ENCODE measurements at places on chromosomes 7 and 10.

- no peak for DNase-seq
These were observed 1.0 kb downstream of the ADCK2 start for GRCh38 chr7:140673774-140674155.

- no peak for DNase-seq
These were observed 7.2 kb upstream of the ADAM22 start for GRCh38 chr7:87926581-87927461.

DNA sequence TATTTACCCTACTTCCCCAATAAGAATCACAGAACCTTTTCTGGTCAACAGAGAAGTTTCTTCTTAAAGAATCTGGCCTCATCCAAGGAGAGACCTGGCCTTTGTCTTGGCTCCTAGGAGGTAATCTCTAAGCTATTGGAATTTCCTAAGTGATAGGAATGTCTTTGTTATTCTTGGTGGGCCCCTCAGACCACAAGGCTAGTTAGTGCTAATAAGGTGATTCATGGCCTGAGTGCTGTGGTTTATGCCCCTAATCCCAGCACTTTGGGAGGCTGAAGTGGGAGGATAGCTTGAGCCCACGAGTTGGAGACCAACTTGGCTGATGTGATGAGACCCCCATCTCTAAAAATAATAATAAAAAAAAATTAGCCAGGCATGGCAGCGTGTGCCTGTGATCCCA is 60.0 kb upstream of the CYP2C18 start:
- no peak for DNase-seq

DNA sequence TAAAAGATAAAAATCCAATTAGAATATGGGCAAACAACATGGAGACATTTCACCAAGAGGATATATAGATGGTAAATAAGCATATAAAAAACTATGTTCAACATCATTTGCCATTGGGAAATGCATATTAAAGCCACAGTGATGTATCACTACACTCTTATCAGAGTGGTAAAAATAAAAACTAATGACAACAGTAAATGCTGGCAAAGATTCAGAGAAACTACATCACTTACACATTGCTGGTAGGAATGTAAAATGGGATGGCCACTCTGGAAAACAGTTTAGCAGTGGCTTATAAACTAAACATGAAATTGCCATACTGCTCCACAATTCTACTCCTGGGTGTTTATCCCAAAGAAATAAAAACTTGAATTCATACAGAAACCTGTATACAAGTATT is 59.2 kb downstream of the CROT start:
- no peak for DNase-seq

DNA sequence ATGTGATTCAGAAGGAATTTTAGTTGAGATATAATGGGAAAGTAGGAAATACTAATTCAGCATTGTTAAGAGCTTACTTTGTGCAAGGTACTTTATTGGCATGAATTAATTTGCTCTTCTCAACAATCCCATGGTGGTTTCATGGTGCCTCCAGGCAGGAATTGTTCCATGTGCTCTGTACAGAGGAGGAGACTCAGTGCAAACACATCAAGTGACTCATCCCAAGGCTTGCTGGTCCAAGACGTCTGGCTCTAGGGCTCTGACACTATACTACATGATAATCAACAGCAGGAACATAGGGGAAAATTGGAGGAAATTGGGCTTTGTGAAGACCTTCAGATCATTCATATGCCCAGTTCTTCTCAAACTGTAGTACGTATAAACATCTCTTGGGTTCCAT is 66.5 kb upstream of the PRKG1 start:
- DNase-seq, result no peak

- no peak for DNase-seq
These were observed 46.4 kb downstream of the ELFN1 start for GRCh38 chr7:1716263-1717094.

- DNase-seq, result no peak
These were observed 251.7 kb upstream of the CXCL12 start for GRCh38 chr10:44636625-44637024.

- DNase-seq, result peak; percentile 96
These were observed 40.3 kb upstream of the LRRC17 start for GRCh38 chr7:102872460-102872859.

DNA sequence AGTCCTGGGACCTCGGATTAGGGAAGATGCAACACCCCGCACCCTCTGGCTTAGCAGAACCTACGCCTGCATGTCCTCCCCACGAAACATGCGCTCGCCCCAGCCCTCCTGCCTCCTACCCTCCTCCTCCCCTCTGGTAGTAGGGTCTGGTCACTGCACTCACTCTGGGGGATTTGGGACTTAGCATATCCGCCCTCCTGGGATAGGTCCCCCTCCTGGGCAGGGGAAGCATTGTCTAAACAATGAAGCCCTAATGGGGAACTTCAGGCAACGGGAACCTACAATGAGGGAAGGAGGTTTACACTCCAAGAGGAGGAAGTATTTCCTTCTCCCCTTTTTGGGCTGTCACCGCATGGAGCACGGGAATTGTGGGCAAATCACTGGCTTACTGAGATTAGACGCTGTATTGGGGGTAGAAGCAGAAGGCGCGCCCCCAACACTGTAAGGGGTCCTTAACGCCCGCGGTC is 892 bp downstream of the CRHR2 start:
- DNase-seq, result no peak

GRCh38 chr10:14056610-14057332 is 274.0 kb downstream of the FRMD4A start:
- no peak for DNase-seq

DNA sequence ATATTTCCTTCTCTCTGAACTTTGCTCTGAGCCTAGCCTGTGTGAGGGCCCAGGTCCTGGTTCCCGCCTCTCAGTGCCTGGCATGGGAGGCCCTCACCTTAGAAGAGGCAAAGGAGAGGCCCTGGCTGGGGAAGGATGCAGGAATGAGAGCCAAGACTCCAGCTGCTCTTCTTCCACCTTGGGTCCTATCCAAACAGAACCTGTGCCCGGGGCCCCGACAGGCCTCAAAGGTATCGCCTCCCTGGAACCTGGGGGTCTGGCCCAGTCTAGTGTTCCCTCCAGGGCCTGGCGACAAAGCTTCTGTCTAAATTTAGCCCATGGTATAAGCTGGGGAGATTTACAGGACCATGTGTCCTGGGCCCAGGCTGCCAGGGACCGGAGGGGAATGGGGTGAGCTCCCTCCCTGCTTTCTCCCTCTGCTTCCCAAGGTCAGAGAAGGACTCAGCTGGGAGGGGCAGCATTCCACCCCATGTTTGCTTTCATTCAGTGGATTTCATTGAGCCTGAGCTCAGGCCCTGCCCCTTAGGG is 12.0 kb upstream of the CRHR2 start:
- DNase-seq, result no peak

GRCh38 chr7:65265933-65266519 is 107.6 kb upstream of the ZNF92 start:
- no peak for DNase-seq
